CD4-positive, alpha-beta memory T cell (primary cell): ENCODE measurements at places on chromosomes 7 and 10. TPM values are rescaled to one million over a fixed set of nuclear protein-coding genes. Genes with fewer than 3 reads are reported as not detected.

Gene GTF2I
- total RNA-seq: 144 TPM

Gene RAMP3
- not detected for total RNA-seq

Gene CYP3A4
- not detected for total RNA-seq

Gene NRCAM
- 0.41 TPM for total RNA-seq

Gene SPDYE2
- 0.20 TPM for total RNA-seq

Gene TAF6
- total RNA-seq: 61.6 TPM

Gene SPDYE8
- total RNA-seq: not detected

Gene EPHB6
- 48.4 TPM for total RNA-seq

Gene CYP3A7
- total RNA-seq: not detected

Gene KCND2
- total RNA-seq: not detected

Gene CTAGE8
- total RNA-seq: not detected

Gene TRIM73
- total RNA-seq: 30.5 TPM

Gene NPY4R2
- not detected for total RNA-seq

Gene UCN3
- total RNA-seq: not detected

Gene KLF6
- total RNA-seq: 291 TPM

Gene SEMA3C
- total RNA-seq: 0.47 TPM
